ENCODE measurements at places on chromosomes 12 and 14.

GRCh38 chr14:101194373-101195308 is 291.1 kb upstream of the RTL1 start:
- no peak for DNase-seq

- no peak for DNase-seq
Observed at GRCh38 chr14:33555710-33556350, 395.0 kb downstream of the EGLN3 start.

- no peak for DNase-seq
Observed at GRCh38 chr14:50056435-50056834, 59.9 kb downstream of the VCPKMT start.

DNA sequence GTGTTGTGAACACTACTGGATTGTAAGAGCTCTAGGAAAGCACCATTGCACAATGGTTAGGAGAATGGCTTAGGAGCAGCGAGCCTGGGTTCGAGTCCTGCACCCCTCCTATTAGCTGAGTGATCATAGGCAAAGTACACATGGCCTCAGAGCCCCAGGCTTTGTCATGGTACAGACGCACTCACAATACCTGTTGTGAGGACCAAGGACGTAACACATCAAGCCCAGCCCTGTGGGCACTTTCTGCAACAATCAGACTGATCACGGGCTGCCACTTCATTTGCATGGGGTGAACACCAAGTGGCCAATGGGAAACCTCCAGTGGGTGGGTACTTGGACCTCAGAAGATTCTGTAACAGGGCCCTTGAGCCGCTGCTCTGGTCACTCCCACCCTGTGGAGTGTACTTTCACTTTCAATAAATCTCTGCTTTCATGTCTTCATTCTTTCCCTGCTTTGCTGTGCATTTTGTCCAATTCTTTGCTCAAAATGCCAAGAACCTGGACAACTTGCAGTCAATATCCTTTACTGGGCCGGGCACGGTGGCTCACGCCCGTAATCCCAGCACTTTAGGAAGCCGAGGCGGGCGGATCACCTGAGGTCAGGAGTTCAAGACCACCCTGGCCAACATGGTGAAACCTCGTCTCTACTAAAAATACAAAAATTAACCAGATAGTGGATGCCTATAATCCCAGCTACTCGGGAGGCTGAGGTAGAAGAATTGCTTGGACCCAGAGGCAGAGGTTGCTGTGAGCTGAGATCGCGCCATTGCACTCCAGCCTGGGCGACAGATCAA is 28.2 kb downstream of the GLRX5 start:
- no peak for DNase-seq

- DNase-seq, result no peak
Observed at GRCh38 chr14:100666403-100666802, 60.3 kb upstream of the DLK1 start.

GRCh38 chr14:48936362-48936761 is 649.8 kb downstream of the RPS29 start:
- no peak for DNase-seq

- no peak for DNase-seq
Observed at GRCh38 chr12:117809509-117809908, 159.3 kb downstream of the KSR2 start.

DNA sequence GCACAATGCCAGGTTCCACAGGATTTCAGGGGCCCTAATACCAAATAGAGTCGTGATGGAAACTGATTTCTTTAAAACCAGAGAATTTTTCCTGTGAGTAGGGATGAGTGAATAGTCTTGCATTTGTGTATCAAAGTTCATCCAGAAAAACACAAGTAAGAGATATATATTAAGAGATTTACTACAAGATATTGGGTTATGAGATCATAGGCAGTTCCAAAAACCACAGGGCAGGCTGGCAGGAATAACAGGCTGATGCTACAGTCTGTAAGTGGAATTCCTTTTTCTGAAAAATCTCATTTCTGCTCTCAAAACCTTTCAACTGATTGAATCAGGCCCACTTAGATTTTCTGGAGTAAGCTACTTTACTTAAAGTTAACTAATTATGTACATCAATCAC is 1756.2 kb upstream of the SEL1L start:
- no peak for DNase-seq

DNA sequence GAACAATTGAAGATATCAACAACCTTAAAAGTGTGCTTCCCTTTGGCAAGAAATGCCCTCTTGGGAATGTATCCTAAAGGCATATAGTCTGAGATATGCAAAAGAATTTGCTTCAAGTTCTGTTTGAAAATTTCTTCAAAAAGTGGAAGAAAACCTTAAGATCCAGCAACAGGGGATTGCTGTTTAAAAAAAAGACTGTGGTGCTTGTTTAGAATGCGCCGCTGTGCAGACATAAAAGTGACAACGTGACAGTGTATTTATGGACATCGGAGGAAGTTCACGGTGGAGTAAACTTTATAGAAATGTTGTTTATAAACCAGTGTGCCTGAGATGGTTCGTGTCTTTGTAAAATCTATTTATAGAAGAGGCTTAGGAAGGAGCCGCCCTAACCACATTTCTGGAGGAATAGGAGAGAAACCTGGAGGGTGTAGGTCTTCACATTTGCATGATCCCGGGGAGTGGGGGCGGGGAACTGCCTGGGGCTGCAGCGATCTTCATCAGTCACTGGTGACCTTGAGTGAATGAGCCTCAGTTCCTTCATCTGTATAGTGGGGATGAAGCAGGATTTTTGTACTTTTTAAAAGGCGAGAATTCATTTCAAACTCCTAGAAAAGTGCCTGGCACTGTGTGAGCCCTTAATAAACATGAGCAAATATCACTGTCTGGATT is 27.5 kb downstream of the ADGRD1 start:
- DNase-seq, result no peak

DNA sequence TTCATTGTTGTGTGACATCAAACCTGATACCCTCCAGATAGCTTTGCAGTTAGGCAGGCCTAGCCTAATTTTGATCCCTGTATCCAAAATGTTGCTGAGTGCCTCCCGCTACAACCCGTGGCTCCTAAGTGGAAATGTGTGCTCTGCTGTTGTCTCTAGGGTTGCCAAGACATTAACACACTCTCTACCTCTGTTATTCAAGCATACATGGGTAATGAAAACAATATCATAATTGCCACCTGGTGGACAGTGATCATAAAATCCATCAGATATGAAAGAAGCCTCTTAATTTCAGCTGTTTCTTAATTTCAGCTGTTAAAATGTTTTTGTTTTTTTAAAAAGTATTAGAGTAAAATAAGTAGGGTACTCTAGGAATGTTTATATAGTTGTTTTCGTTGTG is 93.5 kb downstream of the PLEKHA5 start:
- DNase-seq, result no peak

DNA sequence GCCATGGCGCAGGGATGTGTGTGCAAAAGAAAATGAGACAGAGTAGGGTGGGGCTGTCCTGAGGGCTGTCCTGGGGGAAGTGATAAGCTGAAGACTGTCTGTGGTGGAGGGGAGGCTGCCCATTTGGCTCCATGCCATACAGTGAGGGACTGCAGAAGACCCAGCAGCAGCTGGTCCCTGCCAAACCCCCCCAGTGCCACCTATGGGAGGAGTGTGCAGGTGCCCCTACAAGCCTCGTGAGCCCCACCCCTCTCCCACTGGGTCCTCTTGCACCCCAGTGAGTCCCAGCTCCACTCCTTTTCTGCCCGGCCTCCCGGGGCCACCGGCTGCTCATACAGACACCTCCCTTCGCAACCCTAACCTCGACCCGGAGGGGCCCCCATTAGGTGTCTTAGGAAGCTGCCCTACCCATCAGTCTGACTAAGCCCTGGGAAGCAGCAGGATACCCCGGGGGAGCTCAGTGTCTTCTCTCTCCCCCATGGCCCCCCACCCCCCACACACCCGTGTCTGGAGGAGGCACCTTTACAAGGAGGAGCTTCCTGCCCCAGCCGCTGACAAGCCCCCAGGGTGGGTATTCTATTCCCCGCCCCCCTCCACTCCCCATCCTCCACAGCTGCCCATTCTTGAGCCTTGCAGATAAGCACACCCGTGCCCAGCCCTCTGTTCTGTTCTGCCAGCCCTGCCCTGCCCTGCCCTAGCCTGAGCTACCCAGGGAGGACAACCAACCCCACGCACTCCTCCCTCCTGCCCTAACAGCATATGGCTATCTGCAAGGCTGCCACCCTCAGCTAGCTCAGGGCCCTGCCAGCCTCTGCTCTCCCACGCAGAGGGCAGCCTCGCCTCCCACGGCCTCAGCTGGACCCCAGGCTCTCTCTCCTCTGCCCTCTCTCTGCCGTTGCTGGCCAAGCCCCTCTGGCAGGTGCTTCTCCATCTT is 41.9 kb downstream of the SLC6A12 start:
- no peak for DNase-seq

GRCh38 chr14:99707420-99707819 is 23.3 kb downstream of the CYP46A1 start:
- no peak for DNase-seq

DNA sequence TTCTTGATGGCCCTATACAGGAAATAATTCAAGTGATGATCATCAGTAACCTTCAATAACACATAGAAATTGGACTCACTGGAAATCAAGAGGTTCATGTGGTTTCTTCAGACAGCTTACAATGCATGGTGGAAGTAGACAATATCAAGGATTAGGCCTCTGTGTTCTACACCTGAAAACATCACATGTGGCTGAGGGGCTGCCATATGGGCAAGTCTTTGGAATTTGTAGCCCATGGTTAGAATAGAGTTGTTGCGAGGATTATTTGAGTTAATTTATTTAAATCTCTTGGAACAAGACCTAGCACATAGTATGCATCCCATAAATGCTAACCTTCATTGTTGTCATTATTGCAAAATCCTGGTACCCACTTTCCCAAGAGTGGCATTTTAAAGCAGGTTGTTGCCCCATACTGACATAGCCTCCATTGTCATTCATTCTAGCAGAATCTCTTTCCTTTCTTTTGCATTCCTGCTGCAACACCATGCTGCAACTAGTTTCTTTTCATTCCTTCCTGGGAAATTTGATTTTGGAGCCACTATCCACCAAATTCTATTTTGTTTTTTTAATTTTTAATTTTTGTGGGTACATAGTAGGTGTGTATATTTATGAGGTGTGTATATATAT is 352.7 kb upstream of the NAV3 start:
- DNase-seq, result no peak

GRCh38 chr14:48983351-48983888 is 602.8 kb downstream of the RPS29 start:
- DNase-seq, result no peak

GRCh38 chr14:73231981-73232851 is 5.1 kb upstream of the PAPLN start:
- no peak for DNase-seq

DNA sequence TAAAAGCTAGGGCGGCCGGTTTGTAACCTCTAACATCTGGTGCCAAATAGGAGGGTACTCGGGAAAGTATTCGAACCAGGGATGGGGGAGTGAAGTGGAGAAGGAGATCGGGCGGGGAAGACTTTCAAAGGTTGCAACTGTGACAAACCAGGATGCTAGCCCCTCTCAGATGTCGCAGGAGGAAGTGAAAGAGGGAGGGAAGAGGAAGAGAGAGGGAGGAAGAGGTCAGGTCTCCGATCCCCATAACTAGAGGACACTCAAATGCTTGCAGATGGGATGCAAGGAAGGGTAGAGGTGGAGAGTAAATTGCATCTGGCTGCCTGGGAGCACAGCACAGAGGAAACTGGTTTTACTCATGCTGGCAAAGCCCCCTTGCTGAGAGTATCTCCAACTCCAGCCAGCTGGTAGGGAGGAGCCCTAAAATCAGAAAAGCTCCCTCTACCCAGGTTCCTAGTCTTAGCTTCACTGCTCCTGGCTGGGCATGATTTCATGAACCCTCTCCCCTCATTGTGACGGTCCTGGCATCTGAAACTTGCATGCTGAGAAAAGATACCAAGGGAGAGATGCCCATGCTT is 696.7 kb upstream of the TBX3 start:
- no peak for DNase-seq

GRCh38 chr12:107366322-107366721 is 273.0 kb upstream of the CRY1 start:
- DNase-seq, result no peak

DNA sequence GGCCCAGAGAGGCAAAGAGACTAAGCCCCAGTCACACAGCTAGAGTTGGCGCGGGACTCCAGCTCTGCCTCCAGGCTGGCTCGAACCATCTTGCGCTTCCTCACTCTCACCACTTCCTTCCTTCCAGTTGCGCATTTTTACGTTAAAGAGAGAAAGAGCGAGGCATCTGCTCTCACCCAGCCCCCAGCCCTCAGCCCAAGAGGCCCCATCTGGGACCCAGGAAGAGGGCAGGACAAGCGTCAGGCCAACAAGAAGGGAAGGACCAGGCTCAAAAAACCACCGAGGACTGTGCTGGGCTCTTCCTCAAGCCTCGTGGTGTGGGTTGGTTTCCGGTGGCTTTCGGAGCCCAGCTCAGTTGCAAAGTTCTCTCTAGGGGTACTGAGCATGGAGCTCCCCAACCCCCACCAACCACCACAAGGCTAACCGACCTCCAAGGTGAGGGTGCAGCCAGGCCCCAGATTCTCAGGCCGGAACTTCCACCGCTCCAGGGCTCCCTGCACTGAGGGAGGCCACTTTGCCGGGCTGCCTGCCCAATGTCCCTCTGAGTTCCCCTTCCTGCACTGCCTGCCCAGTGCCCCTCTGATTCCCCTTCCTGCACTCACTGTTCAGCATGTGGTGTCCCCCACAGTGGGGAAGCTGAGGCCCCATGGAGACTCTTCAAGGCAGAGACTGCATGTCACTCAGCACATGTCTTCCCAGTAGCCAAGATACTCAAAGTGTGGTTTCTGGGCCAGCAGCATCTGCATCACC is 35.9 kb downstream of the TESC start:
- no peak for DNase-seq

DNA sequence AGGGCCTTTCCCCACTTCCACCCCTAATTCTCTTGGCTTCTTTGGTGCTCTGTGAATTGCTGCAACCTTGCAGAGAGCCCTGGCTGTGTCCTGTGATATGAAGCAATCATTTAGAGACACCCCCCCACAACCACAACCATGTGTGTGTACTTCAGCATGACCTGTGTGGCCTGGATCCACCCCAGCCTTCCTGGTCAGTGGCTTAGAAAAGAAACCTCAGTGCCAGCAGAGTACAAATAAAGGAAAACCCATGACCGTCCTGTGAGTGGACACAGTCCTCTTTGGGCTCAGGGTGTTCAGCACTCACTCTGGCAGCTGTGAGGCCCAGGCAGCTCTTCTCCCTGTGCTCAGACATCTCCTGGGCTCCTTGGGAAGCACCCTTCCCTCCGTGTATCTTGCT is 206.6 kb upstream of the DIO3 start:
- DNase-seq, result no peak

- DNase-seq, result no peak
Observed at GRCh38 chr14:99624971-99625370, 20.0 kb upstream of the HHIPL1 start.

Data from NCI-H1048 (cell line).